ENCODE measurements at places on chromosomes 7 and 10. TPM values are rescaled to one million over a fixed set of nuclear protein-coding genes. Genes with fewer than 3 reads are reported as not detected.

CHRM2 gene
- not detected for total RNA-seq

HECW1 gene
- 2.0 TPM for total RNA-seq

MYL10 gene
- total RNA-seq: not detected

CLDN4 gene
- 1.0 TPM for total RNA-seq

SAP25 gene
- total RNA-seq: 14.0 TPM

LGI1 gene
- total RNA-seq: not detected

MKI67 gene
- 192 TPM for total RNA-seq

ZNF853 gene
- 0.48 TPM for total RNA-seq

STMP1 gene
- 24.4 TPM for total RNA-seq

Data from OCI-LY7 (cell line).